Stimulated activated CD4-positive, alpha-beta T cell treated with anti-CD3 and anti-CD28 coated beads, TNF-alpha, amount 100 ng/mL, for 1 hour (primary cell): ENCODE measurements at places on chromosomes 5 and 9.

GRCh38 chr5:79493596-79494345 is 20.2 kb downstream of the HOMER1 start:
- no peak for DNase-seq

DNA sequence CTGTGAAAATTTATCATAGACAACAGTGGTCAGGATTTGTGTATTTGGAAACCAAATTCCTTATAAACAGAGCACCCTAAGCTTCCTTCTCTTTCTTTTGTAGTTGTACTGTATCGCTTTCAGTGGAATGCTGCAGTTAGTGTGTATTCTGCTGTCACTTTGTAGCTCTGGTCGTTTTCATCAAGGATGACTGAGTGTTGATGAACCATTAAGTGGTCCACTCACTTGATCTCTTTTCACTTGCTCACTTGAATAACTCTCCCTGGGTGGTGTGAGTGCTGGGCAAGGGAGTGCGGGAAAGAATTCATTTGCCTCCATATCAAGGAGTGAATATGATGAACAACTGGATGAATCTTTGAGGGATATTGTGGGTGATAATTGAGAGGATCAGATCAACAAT is 1225.7 kb upstream of the WWC1 start:
- no peak for DNase-seq

- DNase-seq: no peak
Measured at GRCh38 chr9:127763918-127764384, 14.5 kb downstream of the SH2D3C start.

DNA sequence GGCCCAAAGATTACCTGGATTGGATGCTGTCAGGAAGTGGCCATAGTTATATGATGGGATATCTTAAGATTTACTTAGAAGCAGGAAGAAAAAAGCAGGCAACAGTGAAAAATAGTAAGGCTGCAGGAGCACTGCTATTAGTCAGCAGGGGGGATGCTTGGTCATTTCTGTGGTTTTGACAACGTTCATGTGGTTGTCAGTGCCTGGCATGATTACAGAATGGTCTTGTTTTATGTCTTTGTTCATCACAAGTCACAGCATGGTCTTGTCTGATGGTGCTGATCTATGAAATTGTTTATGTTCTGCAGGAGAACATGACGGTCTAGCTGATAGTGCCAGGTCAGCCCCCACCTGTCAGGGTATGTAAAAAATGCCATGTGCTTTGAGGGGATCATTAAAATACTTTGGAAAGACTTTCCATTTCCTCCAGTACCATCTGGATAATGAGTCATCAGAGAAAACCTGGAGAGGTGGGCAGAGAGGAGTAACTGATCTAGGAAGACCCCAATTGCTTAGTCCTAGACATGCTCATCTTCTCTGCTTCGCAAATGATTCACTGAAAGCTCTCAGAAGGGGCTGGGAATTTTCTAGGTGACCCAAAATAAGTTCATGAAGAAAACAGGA is 48.5 kb downstream of the PLGRKT start:
- no peak for DNase-seq

- no peak for DNase-seq
Measured at GRCh38 chr5:58934629-58935097, 351.8 kb downstream of the RAB3C start.

DNA sequence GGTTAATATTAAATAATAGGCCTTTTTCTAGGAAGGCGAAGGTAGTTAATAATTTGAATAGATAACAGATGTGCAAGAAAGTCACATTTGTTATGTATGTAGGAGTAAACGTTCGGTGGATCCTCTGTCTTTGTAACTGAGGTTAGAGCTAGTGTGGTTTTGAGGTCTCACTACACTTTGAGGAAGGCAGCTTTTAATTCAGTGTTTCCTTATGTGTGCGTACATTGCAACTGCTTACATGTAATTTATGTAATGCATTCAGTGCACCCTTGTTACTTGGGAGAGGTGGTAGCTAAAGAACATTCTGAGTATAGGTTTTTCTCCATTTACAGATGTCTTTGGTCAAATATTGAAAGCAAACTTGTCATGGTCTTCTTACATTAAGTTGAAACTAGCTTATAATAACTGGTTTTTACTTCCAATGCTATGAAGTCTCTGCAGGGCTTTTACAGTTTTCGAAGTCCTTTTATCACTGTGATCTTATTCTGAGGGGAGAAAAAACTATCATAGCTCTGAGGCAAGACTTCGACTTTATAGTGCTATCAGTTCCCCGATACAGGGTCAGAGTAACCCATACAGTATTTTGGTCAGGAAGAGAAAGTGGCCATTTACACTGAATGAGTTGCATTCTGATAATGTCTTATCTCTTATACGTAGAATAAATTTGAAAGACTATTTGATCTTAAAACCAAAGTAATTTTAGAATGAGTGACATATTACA is 45.7 kb downstream of the TGFBR1 start:
- no peak for DNase-seq

- no peak for DNase-seq
Measured at GRCh38 chr5:156109317-156110023, 217.5 kb upstream of the SGCD start.

DNA sequence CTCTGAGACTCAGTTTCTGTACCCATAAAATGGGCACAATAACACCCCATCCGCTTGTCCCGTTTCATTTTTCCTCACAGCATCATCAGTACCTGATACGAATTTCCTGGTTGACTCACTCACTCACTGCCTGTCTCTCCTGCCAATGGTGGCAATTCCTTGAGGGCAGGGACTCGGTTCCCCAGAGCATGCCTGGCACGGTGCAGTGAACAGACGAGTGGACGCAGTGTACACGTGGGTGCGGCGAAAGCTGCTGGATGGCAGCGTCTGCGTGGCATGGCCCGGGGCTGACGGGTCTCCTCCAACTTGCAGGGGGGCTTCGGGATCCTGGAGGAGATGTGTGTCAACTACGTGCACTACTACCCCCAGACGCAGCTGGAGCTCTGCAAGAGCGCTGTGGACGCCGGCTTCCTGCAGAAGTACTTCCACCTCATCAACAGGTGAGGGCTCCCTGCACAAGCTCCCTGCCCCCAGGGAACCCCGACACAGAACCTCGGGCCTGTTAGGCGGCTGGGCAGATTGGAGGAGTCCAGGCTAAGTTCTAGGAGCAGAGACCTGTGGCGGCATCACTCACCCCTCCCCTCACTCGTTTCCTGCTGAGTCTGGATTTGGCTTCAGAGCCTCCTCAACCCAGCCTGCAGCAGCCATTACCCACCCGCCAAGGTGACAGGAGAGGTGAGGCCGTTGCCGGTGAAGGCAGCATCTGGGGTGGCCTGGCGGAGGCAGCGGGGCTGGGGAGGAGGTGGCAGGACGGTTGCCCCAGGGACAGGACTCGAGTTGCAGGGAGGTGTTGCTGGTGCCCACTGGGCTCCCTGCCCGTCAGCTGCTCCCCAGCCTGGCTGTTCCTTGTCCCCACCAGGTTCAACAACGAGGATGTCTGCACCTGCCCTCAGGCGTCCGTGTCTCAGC is 20.3 kb downstream of the DBH start:
- peak; percentile 30 for DNase-seq

- no peak for DNase-seq
Measured at GRCh38 chr5:174825587-174825986, 101.2 kb downstream of the MSX2 start.

DNA sequence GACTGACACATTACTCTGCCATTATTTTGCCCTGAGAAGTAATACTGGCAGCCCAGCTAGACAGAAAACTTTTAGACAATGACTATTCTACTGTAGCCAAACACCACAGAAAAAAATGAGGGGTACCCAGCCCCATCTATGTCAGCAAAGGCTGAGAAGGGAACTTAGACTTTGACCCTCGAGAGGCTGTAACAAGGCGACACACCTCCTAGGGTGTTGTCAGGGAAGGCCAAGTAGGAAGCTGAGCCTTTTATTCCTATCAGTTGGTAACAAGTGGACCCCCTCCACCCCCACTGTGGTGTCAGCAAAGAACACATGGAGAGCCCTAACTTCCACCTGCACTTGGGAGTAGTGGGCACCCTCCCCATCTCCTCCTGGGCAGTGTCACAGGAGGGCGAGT is 55.6 kb downstream of the SPTLC1 start:
- no peak for DNase-seq

GRCh38 chr5:165349735-165350134 is 1844.3 kb downstream of the MAT2B start:
- DNase-seq: no peak

GRCh38 chr5:158276692-158277091 is 417.7 kb upstream of the CLINT1 start:
- DNase-seq: no peak

DNA sequence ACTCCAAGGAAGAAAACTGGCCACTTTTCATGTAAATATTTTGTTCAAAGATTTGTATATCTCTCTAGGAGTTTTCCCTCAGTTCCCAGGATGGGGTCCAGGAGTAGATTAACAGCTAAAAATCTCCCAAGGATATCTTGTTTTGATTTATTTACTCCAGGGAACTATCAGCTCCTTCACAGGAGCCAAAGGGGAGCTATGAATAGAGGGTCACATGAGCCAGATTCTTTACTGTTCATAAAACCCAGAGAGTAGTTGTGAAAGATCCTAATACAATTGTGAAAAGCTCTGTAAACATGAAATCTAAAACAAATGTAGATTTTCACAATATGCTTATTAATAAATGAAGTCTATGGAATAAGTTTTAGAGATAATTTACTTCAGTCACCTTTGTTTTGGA is 16.9 kb downstream of the DIMT1 start:
- no peak for DNase-seq

GRCh38 chr5:72328172-72328571 is 8.0 kb downstream of the PTCD2 start:
- DNase-seq: no peak

GRCh38 chr9:135724186-135724787 is 22.3 kb downstream of the KCNT1 start:
- DNase-seq: no peak

GRCh38 chr5:128234928-128235641 is 151.5 kb downstream of the SLC12A2 start:
- no peak for DNase-seq

GRCh38 chr5:59299006-59299405 is 594.5 kb downstream of the PDE4D start:
- DNase-seq: no peak
